CD4-positive, alpha-beta T cell treated with Interleukin-6 at 100 ng/mL for 8 hours (primary cell): ENCODE measurements at places on chromosomes 11 and 22.

- no peak for DNase-seq
Observed at GRCh38 chr11:59877784-59878183, 798 bp upstream of the OOSP3 start.

DNA sequence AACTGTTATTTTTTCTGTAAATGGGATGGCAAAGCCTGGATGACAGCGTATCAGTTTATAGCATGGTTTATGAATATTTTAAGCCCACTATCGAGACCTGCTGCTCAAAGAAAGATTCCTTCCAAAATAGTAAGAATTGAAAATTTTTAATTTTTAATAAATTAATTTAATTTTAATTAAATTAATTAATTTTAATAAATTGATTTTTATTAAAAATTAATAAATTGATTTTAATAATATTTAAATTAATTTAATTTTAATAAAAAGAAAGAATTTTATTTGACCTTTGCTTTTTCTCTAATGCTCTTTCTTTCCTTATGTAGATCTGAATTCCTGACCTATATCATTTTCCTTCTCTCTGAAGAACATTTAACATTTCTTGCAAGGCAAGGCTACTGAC is 62.9 kb downstream of the EXT2 start:
- DNase-seq, result no peak

DNA sequence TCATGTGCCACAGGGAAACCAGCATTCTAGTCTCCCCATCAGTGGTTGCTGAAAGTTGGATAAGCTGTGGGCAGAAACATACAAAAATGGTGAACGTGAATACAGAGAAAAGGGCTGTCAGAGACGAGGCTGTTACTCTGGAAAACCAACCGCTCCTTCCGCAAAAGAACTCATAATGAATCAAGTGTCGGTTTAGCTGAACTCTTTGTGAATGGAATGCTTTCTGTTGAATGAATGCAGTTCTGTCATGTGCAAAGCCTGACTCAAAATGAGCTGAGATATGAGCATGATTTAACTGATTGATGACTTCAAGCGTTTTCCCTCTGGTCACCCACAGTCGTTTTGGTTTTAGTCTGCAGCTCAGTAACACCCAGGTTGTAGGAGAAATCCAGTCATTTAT is 298.3 kb downstream of the ETS1 start:
- DNase-seq, result no peak

DNA sequence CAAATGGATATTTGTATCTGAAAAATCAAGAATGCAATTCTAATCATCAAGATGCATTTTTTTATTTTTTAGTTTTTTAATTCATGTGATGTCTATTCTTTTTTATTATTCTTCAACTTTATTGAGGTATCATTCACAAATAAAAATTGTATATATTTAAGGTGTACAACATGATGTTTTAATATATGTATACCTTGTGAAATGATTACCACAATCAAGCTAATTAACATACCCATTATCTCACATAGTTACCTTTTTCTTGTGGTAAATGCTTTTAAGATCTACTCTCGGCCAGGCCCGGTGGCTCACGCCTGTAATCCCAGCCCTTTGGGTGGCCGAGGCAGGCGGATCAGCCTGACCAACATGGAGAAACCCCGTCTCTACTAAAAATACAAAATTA is 3.7 kb downstream of the HBB start:
- no peak for DNase-seq

DNA sequence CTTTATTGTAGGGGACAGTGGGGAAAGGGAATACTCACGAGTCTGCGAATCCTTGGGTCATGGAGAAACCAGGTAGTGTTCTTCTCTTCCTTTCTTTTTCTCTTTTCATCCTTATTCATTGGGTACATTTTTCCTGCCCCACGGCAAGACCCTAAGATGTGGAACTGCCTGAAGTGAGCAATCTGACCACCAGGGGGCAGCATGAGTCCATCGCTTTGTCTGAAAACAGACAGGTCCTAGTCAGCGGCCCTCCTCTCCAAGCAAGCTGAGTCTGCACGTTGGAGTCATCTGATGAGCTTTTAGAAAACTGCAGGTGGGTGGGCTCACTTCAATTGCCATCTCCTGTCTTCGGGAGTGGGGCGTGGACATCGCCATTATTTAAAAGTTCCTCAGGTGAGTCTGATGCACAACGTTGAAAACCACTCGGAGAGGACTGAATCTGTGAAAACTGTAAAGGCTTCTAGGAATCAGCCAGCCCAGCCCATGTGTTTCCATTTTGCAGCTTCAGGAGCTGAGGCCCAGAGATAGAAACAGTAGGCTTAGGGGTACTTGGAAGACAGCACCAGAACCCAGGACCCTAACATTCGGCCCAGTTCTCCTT is 34.0 kb upstream of the FBXO3 start:
- DNase-seq, result peak; percentile 78

DNA sequence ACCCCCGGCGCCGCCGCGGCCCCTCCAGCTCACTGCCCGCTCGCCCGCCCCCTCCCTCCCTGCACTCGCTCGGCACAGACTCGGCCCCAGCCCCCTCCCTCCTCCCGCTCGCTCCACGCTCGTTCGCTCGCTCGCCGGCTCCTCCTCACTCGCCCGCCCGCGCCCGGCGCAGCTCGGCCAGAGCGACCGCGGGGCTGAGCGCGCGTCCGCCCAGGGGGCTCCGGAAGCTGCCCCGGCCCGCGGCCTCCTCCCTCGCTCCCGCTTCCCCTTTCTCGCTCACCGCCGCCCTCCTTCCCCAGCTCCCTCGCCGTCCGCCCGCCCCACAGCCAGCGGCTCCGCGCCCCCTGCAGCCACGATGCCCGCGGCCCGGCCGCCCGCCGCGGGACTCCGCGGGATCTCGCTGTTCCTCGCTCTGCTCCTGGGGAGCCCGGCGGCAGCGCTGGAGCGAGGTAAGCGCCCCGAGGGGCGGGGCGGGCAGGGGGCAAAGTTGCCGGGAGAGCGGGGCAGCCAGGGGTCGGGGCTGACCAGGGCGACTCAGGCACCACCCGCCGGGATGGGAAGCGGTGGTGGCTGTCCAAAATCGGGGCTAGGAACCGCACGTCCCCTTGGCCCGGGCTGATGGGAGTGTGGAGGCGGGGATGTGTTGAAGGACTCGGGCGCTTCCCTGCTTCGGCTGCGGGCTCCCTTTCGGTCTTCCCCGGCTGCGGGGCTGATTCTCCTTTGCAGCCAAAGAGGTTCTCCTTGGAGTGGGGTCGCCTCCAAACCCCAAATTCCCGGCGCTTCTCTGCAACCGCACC is at the start of gene SEZ6L:
Gene SEZ6L (plus strand): TSS at position 148 of the 797 bp plus-strand sequence. CDS start 208 bp downstream, at position 356.
- no peak for DNase-seq

DNA sequence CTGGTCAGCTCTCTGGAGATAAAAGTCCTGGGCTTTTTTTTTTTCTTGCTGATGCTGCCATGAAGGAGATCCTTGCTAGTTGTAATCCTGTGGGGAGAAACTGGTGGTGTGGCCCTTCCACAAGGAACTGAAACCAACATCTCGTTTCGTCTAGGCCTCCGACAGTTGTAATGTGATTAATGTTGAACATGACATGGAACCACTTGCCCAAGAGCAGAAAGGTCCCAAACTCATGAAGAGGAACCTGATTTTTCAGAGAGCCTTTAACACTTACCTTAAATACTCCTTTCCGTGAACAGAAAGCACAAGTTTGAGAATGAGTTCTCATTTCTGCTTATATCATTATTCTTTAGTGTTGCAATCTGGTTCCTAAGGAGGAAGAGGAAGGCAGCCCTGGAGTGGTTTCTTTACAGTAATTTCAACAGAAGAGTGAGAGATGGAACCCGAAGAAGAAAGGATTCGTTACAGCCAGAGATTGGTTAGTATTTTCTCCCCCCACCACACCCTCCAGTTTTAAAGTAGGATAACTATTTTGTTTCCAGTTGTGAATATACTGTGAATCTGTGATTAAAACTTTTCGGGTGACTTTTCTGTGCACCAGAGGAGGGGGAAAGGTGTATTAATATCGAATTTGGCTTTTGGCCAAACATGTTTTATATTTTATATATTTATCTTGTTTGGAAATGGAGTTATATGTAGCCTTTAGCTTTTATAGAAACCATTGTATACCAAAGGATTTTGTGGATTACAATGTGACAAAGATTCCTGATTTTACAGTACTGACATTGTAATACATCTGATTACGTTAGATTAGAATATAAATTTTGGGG is 2.0 kb downstream of the KDM2A start:
- peak; percentile 12 for DNase-seq

- no peak for DNase-seq
Observed at GRCh38 chr11:44824300-44824704, 97.5 kb downstream of the TSPAN18 start.

DNA sequence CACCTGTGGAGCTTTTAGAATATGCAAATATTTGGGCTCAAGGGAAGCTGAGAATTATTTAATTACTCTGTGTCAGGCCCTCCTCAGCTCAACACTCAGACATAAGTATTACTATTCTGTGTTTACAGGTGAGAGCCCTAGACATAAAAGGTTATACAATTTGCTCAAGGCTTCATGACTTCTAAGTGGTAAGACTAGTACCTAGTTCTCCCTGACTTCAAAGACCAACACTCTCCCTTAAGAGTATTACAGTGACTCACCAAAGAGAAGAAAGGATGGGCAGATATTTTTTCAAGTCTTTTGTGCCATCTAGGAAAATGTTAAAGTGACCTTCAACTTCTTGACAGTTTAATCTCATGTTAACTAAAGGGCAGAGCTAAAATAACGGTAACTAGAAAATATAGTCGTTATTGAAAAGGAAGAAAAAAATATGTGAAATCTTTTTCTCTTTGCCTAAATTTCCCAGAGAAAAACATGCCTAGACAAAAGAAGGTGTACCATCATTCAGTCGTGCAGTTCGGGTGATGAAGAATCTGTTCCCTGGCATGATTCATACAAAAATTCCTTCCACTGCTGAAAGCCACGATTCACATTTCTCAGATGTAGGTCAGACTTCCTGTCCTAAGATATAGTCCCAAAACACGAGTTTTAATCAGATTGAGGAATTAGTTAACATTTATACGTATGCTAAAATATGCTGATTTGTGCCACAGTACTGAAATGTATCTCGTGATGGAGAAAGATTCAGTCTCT is 849.1 kb upstream of the API5 start:
- no peak for DNase-seq
